GM23338 (cell line): ENCODE measurements at places on chromosomes 5 and 9.

GRCh38 chr9:75408391-75408790 lies 320.1 kb downstream of the OSTF1 start:
- no peak for DNase-seq

GRCh38 chr9:93807166-93808074 lies 147.7 kb downstream of the BARX1 start:
- DNase-seq, result no peak

- no peak for DNase-seq
Measured at GRCh38 chr9:129436751-129437625, 183.9 kb downstream of the C9orf50 start.

GRCh38 chr9:70481471-70481870 lies 67.0 kb upstream of the KLF9 start:
- DNase-seq, result no peak

GRCh38 chr5:93583768-93584595 lies 960 bp downstream of the NR2F1 start:
- DNase-seq, result peak; percentile 73

GRCh38 chr5:124030043-124030491 lies 518.1 kb downstream of the CSNK1G3 start:
- peak; percentile 1 for DNase-seq

DNA sequence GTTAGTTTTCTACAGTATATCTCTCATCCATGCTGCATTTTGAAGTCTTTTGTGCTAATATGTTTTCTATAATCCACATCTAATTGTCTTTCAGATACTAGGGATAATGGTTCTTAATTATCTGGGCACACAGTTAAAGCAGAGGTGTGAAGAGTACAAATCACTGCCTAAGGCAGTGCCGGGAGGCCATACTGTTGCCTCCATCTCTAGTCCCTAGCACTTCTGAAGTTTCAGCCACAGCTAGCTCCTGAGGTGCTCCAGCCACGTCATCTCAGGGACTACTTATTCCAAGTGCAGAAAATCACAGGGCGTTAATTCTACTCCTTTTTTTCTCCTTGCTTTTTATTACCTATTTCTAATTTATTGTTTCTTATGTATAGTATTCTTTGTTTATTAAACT lies 760.0 kb upstream of the FAM174A start:
- DNase-seq, result peak; percentile 2
